GOT3 (cell line): ENCODE measurements at places on chromosomes 2 and 18.

DNA sequence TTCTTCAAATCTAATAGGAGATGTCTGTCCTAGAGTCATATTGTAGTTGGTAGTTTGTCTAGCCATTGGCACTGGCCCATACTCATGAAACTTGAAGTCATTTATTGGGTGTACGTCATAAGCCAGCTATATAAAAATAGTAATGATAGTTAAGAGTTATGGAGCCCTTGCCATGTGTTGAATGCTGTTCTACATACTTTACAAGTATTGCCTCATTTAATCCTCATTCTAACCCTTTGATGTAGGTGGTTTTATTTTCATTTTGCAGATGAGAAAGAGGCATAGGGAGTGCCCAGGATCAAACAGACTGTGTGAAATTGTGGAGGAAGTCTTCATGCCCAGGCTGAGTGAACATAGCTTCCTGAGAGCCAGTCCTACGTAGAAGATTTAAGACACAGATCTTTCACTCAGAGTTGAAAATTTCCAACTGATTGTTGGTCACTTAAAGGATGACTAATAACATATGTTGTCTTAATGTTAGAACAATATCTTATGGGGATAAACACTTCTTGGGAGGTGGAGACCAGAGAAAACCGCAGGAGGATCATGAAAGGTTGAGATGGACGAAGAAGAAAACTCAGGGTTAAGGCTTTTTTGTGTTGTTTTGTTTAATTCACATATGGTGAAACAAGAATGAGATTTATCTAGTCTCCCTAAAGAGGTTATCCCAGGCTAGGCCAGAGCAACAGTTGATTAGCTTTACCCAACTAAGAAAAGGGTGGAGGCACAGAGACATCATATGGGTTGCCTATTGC lies 156.0 kb downstream of the CERS6 start:
- DNase-seq: no peak

GRCh38 chr2:190938771-190939335 lies 58.2 kb downstream of the GLS start:
- DNase-seq: no peak

DNA sequence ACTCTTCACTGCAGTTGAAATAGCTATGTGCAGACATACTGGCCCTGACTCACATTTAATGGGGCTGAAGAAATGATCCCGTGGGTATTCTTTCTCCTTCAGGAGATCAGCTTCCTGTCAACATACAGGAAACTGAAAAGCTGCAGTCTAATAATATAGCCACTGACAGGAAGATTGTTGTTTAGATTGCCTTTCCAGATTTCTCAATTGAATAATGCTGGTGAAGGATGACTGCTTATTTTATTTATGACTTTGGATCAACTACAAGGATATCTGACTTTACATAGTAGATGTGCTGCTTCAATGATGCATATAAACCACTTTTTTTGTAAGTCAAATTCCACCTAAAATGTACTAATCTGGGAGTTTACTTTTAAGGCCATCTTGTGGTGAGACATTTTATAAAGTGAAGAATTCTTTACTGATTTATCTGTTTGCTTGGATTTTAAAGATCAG lies 93.4 kb upstream of the MAP4K3 start:
- DNase-seq: no peak

DNA sequence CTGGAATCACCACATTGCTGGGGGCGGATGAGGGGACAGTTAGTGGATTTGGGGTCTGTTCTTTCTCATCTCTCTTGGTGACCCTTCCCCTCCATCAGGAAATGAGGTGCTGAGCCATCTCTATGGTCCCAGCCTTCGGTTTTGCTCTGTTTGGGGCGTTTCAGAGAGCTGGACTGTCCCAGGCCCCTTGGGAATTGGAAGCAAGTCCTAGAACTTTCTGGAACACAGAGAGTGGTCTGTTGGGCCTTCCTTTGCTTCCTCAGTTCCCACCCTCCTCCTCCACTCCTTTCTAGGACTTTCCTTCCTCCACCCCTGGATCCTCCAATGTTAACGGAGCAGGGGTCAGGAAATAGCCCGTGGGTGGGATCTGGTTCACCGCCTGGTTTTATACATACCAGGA lies 17.0 kb downstream of the RRM2 start:
- DNase-seq: no peak

GRCh38 chr18:5317186-5317585 lies 21.7 kb upstream of the ZBTB14 start:
- no peak for DNase-seq

DNA sequence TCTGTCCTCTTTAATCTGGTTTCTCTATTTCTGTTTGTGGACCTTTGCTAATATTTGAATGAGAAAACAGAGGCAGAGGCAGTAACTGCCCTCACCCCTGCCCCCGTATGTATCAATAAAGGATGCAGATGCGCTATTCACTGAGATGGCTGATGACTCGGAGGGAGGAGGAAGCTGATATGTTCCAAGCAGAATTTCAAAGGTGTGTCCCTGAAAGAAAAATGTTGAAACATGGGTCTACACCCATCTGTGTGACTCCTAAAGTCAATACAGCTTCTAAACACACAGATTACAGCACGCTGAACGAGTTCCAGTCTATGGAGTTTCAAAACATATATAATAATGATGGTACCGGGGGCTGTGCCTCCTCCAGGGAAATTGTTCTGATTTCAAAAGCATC lies 38.8 kb downstream of the EPHA4 start:
- no peak for DNase-seq

DNA sequence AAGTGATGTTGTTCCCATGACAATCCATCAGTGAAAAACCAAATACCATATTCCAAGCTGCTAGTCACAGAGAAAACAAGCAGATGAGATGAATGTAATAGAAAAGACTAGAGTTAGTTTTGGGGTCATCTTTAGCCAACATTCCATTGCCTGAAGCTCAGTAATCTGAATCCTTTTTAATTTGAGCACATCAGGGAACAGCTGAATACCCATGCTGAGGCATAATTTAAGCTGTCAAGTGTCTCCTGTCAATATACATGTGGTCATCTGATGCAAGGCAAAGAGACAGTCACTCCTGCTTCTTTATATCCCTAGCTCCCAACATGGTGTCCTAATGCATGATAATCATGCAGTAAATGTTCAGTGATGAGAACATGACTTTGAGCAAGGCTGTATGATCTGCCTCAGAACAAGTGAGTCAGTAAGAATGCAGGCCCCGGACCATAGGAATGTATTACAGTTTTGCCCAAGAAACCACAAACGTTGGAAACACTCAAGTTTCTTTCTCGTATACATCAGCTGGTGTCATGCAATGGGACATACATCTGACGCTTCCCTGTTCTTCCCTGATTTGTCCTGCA lies 48.0 kb downstream of the CDK15 start:
- DNase-seq: no peak

DNA sequence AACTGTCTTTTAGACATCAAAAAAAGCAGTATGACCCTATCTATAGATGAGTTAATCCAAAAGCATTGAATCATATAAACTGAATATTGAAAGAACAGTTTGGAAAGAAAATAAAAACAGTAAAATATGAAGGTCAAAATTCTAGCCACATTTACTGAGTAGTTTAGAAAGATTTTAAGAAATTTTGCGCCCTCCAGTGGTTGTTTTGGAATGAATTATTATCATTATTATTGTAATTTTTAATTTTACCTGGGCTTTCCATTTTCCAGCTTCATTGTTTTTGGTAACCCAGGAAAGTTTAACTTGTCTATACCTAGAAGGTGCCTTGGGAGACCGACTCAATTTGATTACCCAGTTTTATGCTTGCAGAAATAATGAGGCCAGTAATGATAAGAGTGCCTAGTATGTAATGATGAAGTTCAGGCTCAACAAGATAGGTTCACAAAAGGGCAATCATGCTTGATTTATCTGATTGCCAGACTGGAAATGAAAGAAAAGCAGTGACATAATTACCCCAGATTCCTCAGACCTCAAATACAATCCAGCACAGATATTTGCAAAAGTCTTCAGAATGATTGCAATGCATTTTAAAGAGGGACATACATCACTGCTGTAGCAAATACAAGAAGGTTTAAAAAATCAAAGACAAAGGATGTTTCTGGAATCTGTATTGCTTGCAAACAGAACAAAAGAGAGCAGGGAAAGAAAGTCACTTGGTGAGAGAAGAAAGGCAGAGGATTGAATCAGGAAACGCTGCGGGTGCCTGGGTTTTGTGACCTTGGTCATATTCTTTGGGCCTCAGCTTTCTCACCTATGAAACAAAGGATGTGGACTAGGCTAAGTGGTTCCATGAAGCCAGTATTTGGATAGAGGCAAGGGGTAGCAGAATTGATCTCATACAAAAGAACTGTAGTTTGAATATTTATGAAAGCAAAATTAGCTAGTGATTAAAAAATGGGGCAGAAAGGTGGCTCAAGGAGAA lies 153.8 kb downstream of the MAP2 start:
- no peak for DNase-seq

- no peak for DNase-seq
Observed at GRCh38 chr18:10559553-10560451, 34.0 kb downstream of the NAPG start.

DNA sequence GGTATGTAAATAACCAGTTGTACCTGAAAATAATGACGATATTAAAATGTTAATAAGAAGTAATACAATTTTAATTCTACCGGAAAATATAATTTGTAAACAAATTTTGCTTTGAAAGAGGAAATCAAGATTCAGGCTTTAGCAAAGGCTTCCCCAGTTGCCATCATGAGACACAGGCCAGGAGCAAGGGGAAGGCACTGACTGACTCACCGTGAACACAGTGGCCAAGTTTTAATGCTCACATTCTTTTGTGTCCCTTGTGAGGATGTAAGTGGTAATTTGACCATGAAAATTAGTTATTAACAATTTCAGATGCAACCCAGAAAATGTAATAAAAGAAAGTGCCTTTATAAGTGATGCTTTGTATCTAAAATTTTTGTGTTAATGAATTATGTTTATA lies 164.1 kb downstream of the GREB1L start:
- no peak for DNase-seq

DNA sequence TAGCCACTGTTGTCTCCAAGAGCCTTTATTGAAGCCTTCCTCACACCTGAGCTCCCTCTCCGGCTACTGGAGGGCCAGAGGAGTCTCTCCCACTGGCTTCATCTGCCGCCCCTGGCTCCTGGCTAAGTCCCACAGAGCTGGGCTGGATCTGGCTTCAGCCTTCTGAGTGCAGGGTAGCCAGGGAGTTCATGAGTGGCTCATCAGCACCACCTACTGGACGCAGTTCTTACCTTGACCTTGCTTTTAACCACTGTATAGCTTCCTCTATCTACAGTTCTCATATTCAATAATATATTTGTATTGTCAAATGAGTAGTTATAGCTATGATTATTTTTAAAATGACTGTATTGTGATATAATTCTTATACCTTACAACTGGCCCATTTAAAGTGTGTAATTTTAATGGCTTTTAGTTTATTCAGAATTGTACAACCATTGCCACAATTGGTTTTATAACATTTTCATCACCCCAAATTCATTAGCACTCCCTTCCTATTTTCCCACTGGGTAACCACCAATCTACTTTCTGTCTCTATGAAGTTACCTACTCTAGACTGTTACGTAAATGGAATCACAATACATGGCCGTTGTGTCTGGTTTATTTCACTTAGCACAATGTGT lies 17.7 kb downstream of the CNDP1 start:
- no peak for DNase-seq

- no peak for DNase-seq
Observed at GRCh38 chr2:204069804-204070203, 133.2 kb downstream of the ICOS start.

- DNase-seq: no peak
Observed at GRCh38 chr2:143029141-143029540, 100.1 kb upstream of the ARHGAP15 start.

GRCh38 chr2:44562737-44563136 lies 201.0 kb downstream of the CAMKMT start:
- no peak for DNase-seq

DNA sequence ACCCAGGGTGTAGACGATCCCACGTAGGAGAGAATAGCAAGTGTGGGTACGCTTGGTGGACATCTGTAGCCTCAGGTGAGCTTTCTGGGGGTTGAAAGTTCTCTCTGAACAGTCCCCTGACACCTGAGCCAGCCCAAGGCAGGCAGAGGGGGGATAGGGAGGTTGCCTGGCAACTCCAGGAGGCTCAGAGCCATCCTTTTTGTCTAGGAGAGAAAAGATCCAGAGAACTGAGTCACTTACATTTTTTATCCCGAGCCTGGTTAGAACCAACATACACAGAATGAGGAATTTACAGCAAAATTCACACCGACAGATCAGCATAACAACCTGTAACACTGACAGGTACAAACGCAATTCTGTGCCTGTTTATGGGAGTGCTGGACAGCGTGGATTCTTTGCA lies 113.2 kb downstream of the SH3BP4 start:
- no peak for DNase-seq

- DNase-seq: no peak
Observed at GRCh38 chr2:174569678-174570077, 27.9 kb downstream of the WIPF1 start.

- DNase-seq: no peak
Observed at GRCh38 chr2:119749477-119750012, 10.2 kb upstream of the PTPN4 start.

- DNase-seq: no peak
Observed at GRCh38 chr2:221068123-221068522, 504.0 kb downstream of the EPHA4 start.

DNA sequence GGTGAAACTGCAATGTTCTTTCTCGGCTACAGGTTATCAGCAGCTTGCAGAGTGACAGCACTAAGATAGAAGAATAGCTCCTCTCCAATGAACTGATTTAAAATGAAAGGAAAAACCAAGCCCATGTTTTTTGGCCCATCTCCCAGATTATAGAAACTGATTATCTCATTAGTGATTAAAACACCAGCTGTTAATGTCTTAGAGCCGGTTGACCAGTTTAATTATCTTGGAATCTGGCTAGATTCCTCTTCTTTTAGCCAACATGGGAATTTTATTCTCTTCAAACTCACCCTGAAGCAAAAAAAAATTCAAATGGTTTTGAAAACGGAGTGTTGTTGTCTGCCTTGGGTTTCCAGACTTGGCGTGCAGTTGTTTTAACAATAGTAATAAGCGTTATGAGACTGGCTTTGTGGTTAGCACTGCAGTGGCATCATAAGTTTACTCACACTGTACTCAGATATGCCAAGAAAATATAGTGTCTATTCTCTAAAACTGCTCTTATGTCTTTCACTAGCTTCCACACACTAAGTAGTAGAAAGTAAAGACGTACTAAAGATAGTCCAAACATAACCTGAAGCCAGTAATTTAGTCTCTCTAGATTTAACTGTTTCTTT lies 665.3 kb downstream of the STK39 start:
- DNase-seq: no peak

- no peak for DNase-seq
Observed at GRCh38 chr18:848062-848861, 36.2 kb upstream of the YES1 start.

DNA sequence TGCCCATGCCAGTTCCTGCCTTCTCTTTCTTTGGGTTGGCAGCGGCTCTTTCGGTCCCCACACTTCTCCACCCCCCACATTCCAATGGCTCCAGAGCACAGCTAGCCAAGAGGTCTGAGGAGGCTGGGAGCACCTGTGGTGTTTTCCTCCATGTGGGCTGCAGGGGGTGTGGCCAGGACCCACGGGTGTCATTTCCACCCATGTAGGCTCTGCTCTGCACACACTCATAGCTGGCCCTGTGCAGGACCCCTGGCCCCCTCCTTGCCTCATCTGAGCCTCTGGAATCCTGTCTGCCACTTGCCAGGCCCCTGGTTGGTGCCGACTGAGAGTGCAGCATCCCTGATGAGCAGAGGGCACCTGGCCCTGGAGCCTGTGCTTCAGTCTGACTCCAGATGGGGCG lies 46.3 kb downstream of the DYSF start:
- no peak for DNase-seq
